ENCODE measurements at places on chromosomes 11 and 22.

DNA sequence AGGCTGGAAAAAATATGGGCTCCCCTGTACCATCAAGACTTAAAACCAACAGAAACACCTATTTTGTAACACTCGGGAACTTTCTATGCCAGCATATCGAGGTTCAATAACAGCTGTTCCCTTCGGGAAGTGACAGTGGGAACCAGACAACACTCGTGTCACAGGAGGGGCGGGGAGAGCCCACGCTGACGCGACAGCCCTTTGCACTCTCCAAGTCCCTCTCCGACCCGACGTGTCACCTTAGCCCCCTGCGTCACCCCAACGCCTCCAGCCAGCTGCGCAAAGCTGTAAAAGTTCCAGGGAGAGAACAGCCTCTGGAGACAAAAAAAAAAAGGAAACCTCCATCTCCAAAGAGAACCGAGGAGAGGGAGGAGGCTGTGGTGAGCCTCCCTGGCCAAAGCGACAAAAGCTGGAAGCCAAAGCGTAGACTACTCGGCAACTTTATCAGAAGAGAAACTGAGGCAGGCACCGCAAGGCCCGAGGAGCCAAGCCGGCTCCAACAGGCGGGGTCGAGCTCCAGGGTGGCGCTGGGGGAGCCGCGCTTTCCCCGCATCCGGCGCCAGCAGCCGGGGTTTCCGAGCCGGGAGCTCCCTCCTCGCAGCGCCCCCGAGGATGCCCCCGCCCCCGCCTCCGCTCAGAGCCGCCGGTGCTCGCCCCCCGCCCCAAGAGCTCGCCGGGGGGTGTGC lies 751 bp downstream of the ARFGAP3 start:
- peak; percentile 30 for DNase-seq

- no peak for DNase-seq
These were observed 5.7 kb downstream of the DNAL4 start for GRCh38 chr22:38788021-38788816.

DNA sequence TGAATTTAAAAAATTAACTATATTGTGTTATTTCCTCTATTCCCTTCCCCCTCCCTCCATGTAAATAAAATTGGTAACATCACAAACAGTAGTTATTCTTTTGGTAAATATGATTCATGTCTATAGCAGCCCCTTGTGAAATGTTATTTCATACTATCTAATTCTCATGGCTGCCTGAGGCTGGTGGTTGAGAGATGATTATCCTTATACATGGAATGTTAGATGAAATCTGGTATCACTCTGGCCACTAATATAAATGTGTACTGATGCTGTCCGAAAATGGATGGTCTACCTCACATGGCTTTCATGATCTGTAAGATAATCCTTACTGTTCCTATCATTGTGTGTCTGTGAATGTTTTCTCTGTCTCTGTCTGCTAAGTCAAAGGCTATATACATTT lies 25.0 kb upstream of the EXPH5 start:
- DNase-seq: no peak

DNA sequence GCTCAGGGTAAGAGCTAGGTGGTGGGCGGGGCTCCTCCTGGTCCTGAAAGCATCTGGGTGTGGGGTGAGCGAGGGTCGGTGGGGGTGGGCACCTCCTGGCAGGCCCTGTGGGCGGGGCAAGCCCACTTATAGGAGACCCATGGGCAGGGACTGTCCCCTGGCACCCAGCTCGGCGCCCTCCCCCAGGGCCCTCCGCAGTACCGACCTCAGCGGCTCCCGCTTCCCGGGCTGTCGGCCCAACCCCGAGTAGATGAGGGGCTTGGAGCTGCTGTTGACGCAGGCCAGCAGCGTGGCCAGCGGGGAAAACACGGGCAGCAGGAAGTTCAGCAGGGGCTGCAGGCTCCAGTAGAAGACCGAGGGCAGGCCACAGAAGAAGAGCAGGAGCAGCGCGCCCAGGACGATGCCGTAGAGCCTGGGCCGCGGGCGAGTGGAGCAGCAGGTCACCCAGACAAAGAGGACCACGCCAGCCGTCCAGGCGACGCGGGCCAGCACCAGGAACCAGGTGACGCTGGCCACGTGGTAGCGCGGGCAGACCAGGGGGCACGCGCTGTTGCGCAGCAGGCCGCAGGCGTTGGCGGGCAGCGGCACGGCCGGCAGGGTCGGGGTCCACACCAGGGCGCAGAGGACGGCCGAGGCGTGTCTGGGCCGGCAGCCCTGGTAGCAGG lies 663 bp downstream of the MRGPRG start:
- DNase-seq: no peak

DNA sequence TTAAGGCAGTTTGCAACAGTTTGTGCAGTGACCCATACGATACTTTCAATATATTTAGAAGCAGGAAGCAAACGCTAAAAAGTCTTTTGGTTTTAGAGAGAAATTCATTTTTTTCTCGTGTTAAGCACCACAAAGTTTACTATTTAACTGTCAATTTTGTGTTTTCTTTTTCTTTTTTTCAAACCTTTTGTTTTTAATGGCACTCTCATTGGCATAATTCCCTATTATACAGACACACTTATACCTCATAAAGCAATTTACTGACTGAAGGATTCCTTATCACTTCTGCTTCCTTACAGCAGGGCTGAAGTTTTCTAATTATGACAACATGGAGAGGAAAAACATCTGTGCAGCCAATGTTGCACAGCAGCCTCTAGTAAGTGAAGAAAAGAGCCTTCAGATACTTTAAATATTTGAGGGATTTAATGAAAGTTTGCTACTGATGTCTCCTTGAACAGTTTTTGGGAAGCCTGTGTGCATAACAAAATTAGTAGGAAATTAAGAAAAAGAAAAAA lies 2191.2 kb downstream of the LRRC4C start:
- no peak for DNase-seq

GRCh38 chr22:29302681-29303465 lies 3.6 kb upstream of the GAS2L1 start:
- DNase-seq: no peak

- DNase-seq: no peak
These were observed 449 bp upstream of the TOM1 start for GRCh38 chr22:35299217-35299672.

- DNase-seq: no peak
These were observed 80.1 kb downstream of the LDLRAD3 start for GRCh38 chr11:36023922-36024321.

DNA sequence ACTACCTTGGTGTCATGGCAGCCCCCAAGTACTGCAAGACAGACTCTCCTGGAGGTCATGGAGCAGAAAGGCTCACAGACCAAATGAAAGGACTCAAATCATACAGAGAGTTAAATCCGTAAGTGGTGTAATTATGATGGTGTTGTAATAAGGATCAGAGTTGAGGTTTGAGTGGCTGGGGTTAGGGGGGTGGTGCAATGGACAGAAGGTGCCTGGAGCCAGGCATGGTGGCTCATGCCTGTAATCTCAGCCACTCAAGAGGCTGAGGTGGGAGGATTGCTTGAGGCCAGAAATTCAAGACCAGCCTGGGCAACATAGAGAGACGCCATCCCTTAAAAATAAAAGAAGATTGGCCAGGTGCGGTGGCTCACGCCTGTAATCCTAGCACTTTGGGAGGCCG lies 18.7 kb downstream of the ART5 start:
- peak; percentile 4 for DNase-seq

DNA sequence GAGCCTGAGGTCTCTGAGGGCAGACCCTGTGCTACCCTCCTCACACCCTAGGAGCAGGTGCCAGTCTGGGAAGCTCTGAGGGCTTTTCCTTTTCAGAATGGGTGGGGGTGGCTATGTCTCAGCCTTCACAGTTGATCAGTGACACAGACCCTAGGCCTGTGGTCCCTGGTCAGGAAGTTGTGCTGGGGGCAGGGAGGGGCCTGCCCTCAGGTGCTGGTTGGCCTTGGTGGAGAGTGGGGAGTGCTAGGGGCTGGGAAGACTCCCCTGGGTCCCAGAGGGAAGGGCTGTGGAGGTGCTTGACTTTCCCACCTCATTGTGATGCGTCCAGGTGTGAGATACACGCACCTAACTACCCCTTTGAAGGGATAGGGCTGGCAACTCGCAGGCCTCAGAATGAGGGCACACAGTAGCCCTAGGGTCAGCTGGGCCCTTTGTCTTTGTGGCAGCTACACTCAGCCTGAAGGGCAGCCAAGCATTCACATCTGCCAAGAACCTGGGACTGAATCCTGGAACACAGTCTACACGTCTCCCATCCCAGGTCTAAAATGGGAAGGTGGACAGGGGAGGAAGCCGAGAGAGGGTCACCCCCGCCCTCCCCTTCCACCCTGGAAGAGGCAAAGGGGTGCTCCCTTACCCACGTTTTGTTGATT lies 31.2 kb upstream of the ATXN10 start:
- no peak for DNase-seq

DNA sequence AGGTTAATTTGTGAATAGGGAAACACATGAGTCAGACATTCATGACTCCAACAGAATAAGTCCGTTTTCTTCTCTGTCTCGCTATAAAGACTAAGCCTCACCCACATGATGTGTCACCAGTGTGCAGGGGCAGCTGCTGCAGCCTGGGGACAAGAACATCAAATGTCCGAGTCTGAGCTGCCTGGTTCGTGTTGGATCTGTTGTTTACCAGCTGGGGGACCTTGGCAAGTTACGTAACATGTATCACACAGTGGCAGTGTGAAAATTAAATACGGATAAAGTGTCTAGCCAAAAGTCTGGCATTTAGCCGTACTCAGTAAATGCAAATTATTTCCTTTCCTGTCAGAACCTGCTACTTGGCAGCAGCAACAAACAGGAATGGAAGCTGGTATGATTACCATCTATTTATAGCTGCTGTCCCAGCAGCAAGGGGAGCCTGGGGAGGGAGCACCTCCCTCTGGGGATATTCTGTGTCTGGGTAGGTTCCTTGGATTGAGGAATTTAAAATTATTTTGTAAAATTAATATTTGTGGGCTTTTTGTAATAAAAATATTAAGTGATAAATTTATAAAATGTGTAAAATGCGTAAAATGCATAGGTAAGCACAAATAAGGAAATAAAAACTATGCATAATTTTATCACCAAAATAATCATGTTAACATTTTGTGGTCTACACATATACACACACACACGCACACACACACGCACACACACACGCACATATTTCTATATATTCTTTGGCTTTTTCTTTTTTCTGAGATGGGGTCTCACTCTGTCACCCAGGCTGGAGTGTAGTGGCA lies 1.3 kb upstream of the CLDN25 start:
- no peak for DNase-seq

GRCh38 chr11:130858215-130858614 lies 58.1 kb downstream of the SNX19 start:
- no peak for DNase-seq

- DNase-seq: no peak
These were observed 9.1 kb upstream of the CCDC179 start for GRCh38 chr11:22869325-22869724.

GRCh38 chr11:26904801-26905200 lies 89.1 kb upstream of the FIBIN start:
- no peak for DNase-seq

DNA sequence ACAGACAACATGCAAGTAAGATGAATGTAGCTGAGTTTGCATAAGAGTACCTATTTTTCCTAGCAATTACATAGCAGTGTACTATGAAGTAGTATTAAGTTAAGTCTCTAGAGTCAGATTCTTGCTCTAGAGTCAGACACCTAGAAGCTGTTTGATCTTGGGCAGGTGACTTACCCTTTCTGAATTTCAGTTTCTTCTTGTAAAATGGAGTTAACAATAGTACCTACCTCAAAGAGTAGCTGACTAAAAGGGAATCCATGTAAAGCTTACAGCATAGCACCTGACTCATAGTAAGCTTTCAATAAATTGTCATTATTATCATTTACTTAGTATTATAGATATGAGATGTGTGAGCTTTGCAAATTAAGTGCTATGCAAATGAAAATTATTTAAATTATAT lies 47.8 kb upstream of the PTPRJ start:
- DNase-seq: no peak

DNA sequence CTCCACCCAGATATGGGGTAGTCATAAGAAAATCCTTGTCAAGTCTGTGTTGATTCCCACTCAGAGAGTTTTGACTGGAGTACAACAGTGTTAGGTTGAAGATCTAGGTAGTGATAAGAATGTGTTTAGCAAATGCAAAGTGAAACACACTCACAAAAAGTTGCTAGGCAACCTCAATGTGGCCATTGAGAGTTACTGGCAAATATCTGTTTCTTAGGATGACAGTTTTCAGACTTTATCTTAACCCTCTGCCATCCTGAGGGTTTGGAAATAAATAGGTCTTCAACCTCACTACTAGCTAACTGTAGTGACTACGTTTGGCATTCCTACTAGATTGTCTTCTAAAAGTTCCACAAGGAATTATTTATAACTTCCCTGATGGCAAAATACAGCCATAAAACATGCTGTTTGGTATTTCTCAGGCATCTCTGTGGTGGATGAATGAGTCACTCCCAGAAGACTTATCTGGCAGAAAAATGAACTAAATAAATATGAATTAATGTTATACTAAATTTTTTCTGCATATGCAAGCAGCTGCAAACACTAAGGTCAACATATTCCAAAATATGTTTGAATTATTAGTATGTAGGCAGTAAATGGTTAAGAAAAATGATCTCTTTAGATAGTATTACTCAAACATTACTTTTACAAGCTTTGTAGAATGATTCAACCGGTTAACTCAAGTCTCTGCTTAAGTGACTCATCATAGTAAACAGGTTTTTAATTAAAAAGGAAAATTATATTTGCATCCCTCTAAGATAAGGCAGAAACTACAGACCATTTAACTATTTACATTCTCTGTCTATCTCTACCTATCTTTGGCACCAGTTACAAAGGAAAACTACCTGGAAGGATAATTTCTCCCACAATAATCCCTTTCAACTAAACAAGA lies 17.1 kb upstream of the SYTL2 start:
- peak; percentile 22 for DNase-seq

- no peak for DNase-seq
These were observed 97.8 kb downstream of the OSBP2 start for GRCh38 chr22:30792456-30792855.

All from activated naive CD4-positive, alpha-beta T cell treated with anti-CD3 and anti-CD28 coated beads, Interleukin-2, amount 50 U/mL, for 72 hours (primary cell).